Neuronal stem cell (in vitro differentiated cells): ENCODE measurements at places on chromosomes 2 and 18.

GRCh38 chr18:55072698-55073097, 113.4 kb upstream of the CCDC68 start:
- no peak for DNase-seq

- DNase-seq, result no peak
Observed at GRCh38 chr18:13332874-13333273, 114.3 kb downstream of the LDLRAD4 start.

- no peak for DNase-seq
Observed at GRCh38 chr2:193929131-193929530, 1727.9 kb upstream of the SLC39A10 start.

DNA sequence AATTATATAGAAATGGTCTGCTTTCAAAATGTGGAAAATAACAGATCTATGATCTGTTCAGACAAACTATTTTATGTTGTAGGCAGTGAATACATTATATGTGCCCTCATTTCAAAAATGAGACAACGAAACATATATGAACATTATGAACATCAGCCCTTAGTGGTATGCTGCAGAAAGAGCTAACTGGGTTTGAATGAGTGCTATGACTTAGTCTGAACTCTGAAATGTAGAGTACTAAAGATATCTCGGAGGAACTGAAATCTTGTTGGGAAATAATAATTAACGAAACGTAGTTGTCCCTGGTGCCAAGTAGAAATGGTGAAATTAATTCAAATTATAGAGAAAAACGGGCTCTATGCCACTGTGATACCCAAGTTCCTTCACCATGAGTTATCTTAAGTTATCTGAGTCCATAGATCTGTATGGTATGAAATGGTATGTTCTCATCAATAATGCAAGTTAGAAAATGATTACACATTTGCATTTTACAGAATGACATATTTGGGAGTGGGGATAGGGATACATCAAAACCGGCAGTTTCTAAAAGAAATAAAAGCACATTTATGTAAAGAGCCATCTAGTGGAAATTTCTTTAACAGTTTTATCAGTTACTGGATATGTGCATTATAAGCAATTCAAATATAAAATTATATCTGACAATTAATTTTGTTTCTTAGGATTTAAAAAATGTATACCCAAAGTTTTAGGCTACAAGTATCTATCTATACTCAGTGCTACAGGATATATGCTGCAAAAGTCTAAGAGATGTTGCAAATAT, 26.7 kb downstream of the STARD6 start:
- DNase-seq, result no peak

DNA sequence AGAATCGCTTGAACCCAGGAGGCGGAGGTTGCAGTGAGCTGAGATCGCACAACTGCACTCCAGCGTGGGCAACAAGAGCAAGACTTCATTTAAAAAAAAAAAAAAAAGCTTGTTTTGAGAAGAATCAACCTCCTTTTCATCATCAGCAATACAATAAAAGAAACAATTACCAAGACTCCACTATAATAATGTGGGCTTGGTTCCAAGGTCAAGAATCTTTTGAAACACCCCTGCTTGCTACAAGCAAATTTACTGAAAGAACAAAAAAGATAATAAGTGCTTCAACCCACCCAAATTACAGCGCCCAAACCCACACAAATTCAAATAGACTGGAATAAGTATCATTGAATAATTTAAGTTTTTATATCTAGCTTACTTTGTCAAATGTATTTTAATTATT, 33.6 kb upstream of the MAPRE3 start:
- no peak for DNase-seq
